Progenitor cell of endocrine pancreas (in vitro differentiated cells): ENCODE measurements at places on chromosomes 6 and 20. TPM values are rescaled to one million over a fixed set of nuclear protein-coding genes. Genes with fewer than 3 reads are reported as not detected.
A peak's percentile ranks its signal among the peaks of the same experiment; 100 is the strongest.

- peaks cover 14% of the 10 kb centered on the region for H3K36me3 ChIP-seq
- H3K4me1 ChIP-seq, result peaks cover 2% of the 10 kb centered on the region
- H3K4me3 ChIP-seq, result no peak overlapping the region
- no peak for DNase-seq
- H3K27me3 ChIP-seq, result no peaks in the 10 kb centered on the region
These were observed 33.9 kb downstream of the SCGN start for GRCh38 chr6:25685896-25686295.

The PDE10A gene
- total RNA-seq, result 14.4 and 17.8 TPM in 2 replicates

The PNLDC1 gene
- total RNA-seq, result not detected in 2 replicates

- H3K27ac ChIP-seq, result no peak overlapping the region
- DNase-seq, result no peak
- no peaks in the 10 kb centered on the region for H3K4me1 ChIP-seq
- no peaks in the 10 kb centered on the region for H3K36me3 ChIP-seq
- H3K4me3 ChIP-seq, result no peak overlapping the region
These were observed 254.8 kb downstream of the CDC5L start for GRCh38 chr6:44642349-44642748.

The NINL gene
- 114 and 125 TPM in 2 replicates for total RNA-seq

- H3K4me1 ChIP-seq, result peaks cover 14% of the 10 kb centered on the region
- no peak overlapping the region for H3K4me3 ChIP-seq
- H3K27me3 ChIP-seq, result no peaks in the 10 kb centered on the region
- no peak for DNase-seq
- peak overlapping the region; percentile 76 for H3K27ac ChIP-seq
These were observed 48.2 kb upstream of the LRRC1 start for GRCh38 chr6:53746442-53747103.

The MDFI gene
- 48.3 and 59.4 TPM in 2 replicates for total RNA-seq

The E2F1 gene
- total RNA-seq, result 26.2 and 26.5 TPM in 2 replicates

- H3K4me3 ChIP-seq, result no peak overlapping the region
- no peaks in the 10 kb centered on the region for H3K27me3 ChIP-seq
- no peak for DNase-seq
- peaks cover 23% of the 10 kb centered on the region for H3K36me3 ChIP-seq
These were observed 148.8 kb downstream of the QKI start for GRCh38 chr6:163563318-163563717.

DNA sequence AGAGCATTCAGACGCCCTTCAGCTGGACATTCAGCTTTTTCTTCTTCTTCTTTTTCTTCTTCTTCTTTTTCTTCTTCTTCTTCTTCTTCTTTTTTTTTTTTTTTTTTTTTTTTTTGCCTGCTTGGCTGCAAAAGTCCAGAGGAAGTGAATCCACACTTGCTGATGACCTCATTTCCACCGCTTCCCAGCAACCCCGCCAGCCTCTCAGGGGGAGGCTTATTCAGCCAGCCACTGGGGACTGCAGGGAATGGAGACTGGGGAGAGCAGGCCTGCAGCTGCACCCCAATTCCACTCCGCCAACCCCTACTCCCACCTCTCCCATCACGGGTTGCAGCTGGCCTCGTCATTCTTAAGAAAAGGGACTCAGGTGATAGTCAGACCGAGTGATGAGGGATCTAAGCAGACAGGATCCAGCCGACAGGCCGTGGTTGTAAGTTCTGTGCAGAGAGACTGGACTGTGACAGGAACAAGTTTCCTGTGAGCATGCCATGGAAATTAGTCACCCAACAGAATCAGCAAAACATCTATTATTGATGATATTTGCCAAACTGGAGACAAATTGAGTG is 59.0 kb upstream of the QKI start:
- H3K4me3 ChIP-seq, result no peak overlapping the region
- peaks cover 9% of the 10 kb centered on the region for H3K4me1 ChIP-seq
- no peaks in the 10 kb centered on the region for H3K36me3 ChIP-seq

- no peaks in the 10 kb centered on the region for H3K36me3 ChIP-seq
- no peak for DNase-seq
- H3K4me3 ChIP-seq, result no peak overlapping the region
- H3K27ac ChIP-seq, result no peak overlapping the region
These were observed 712.4 kb downstream of the KIF16B start for GRCh38 chr20:15860850-15861249.

The SYCP2 gene
- 1.4 and 2.2 TPM in 2 replicates for total RNA-seq

DNA sequence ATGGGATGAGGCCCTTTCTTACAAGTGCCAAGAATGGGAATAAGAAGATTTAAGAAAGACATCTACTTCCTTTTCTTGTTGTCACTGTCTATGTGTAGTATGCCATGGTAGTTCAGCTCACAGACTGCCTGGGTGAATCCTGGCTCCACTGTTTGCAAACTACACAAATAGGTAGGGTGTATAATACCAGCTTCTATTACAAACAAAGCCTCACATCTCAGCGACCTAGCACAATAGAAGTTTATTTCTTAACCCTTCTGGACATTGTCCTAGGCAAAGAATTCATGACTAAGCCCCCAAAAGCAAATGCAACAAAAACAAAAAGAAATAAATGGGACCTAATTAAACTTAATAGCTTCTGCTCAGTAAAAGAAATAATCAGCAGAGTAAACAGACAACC is 74.5 kb downstream of the LINC00237 start:
- H3K27ac ChIP-seq, result no peak overlapping the region
- no peaks in the 10 kb centered on the region for H3K36me3 ChIP-seq
- peaks cover 25% of the 10 kb centered on the region for H3K4me1 ChIP-seq
- DNase-seq, result no peak
- H3K27me3 ChIP-seq, result peaks cover 28% of the 10 kb centered on the region

DNA sequence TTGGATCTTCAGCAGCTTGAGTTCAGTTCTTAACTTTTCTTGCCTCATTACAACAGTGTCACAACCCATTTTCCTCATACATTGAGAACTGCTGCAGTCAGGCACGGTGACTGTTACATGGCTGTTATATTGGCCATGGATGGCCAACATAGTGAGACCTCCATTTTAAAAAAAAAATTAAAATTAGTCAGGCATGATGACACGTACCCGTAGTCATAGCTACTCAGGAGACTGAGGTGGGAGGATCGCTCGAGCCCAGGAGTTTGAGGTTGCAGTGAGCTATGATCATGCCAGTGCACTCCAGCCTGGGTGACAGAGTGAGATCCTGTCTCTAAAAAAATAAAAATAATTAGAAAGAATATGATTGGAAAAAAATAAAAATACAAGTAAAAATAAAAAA is 9.9 kb upstream of the MMP24 start:
- DNase-seq, result no peak
- no peak overlapping the region for H3K27ac ChIP-seq
- H3K27me3 ChIP-seq, result no peaks in the 10 kb centered on the region
- H3K36me3 ChIP-seq, result no peaks in the 10 kb centered on the region

- DNase-seq, result no peak
- H3K27ac ChIP-seq, result no peak overlapping the region
- H3K27me3 ChIP-seq, result peaks cover 27% of the 10 kb centered on the region
- no peaks in the 10 kb centered on the region for H3K36me3 ChIP-seq
- no peak overlapping the region for H3K4me3 ChIP-seq
These were observed 4.6 kb upstream of the ENPP1 start for GRCh38 chr6:131803007-131803769.

DNA sequence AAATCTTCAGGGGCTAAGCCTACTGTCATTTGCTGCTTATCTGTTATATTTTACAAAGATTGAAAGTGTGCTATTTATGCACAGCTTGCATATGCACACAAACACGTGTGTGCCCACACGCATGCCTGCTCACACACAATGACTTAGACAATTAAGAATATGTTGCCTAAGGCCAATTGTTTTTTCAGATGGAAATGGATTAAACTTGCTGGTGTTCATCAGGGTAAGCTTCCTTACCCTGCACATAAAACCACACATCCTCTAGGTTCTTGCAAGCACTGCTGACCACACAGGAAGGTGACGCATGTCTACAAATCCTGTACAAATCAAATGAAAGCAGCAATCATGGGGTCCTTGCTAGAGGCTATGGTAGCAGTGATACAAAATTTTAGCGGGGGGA is 58.4 kb downstream of the GJA10 start:
- peaks cover 5% of the 10 kb centered on the region for H3K36me3 ChIP-seq
- H3K4me3 ChIP-seq, result no peak overlapping the region
- DNase-seq, result no peak
- peaks cover 7% of the 10 kb centered on the region for H3K4me1 ChIP-seq

DNA sequence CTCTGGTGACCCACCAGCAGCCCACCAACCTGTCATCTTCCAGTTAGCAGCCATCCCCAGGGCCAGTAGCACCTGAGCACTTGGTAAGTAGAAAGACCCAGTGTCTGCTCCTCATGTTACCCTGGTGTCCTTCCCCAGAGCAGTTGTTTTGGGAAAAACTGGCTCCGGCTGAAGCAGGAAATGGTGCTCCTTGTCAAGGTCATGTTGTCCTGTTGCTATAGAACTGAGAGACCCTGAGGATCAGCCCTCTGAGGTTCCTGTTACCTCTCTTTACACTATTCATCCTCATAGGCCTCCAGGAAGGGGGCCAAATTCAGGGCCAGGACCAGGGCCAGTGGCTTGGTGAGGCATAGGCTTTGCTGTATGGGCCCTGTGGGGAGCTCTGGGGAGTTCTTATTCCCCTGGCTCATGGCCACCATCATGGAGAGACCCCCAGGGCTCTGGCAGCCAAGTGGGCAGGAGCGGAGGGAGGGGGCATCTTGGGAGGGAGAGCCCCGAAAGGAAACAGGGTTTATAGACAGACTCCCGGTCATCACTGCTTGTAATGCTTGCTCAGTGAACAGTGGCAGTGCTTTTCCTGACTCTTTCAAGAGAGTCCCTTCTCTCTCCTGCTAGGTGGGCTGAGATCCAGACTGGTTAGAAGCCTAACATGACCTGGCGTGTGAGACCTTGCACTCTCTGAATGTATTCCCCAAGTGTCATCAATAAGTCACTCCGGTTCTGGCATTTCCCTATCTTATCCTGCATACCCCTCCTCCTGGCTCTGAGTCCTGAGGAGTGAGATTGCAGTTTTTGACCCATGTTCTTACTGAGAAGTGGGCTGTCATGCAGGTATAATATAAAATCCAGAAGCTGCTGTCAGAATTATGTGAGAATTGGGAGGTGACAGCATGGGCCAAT is 50.7 kb downstream of the PPARD start:
- H3K4me1 ChIP-seq, result no peaks in the 10 kb centered on the region
- no peak overlapping the region for H3K27ac ChIP-seq
- no peaks in the 10 kb centered on the region for H3K27me3 ChIP-seq
- H3K4me3 ChIP-seq, result no peak overlapping the region

GRCh38 chr20:57772349-57772964 is 62.6 kb upstream of the PMEPA1 start:
- no peak overlapping the region for H3K4me3 ChIP-seq
- H3K36me3 ChIP-seq, result no peaks in the 10 kb centered on the region
- DNase-seq, result no peak
- H3K4me1 ChIP-seq, result no peaks in the 10 kb centered on the region
- no peak overlapping the region for H3K27ac ChIP-seq

- DNase-seq, result no peak
- no peak overlapping the region for H3K4me3 ChIP-seq
- peaks cover 6% of the 10 kb centered on the region for H3K4me1 ChIP-seq
- H3K27me3 ChIP-seq, result no peaks in the 10 kb centered on the region
- no peak overlapping the region for H3K27ac ChIP-seq
- no peaks in the 10 kb centered on the region for H3K36me3 ChIP-seq
These were observed 281.8 kb downstream of the NRN1 start for GRCh38 chr6:5724911-5725310.

GRCh38 chr6:160004018-160004417 is 35.1 kb downstream of the IGF2R start:
- no peak for DNase-seq
- no peak overlapping the region for H3K27ac ChIP-seq
- peaks cover 38% of the 10 kb centered on the region for H3K36me3 ChIP-seq

- no peak for DNase-seq
- no peaks in the 10 kb centered on the region for H3K27me3 ChIP-seq
- no peak overlapping the region for H3K4me3 ChIP-seq
- H3K36me3 ChIP-seq, result no peaks in the 10 kb centered on the region
- peak overlapping the region; percentile 22 for H3K27ac ChIP-seq
These were observed 171.5 kb downstream of the CDKAL1 start for GRCh38 chr6:20705741-20706140.

DNA sequence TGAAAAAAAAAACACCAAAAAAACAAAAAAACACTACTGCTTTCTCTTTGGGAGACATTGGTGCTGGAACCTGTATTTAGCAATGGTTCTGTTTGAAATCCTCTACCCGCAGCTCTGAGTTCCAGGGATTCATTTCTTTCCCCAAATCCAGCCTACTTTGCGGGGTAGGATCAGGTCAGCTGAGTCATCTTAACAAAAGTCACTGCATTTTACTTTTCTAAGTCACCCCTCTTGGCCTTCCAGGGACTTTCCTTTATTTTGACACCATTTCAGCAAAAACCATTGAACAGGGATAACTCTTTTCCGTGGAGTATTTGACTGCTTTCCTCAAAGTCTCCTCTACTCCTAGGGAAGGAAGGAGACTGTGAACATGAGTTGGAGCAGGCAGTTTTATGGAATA is 837.6 kb downstream of the MAFB start:
- no peak overlapping the region for H3K4me3 ChIP-seq
- DNase-seq, result no peak
- H3K27ac ChIP-seq, result no peak overlapping the region
- peaks cover 28% of the 10 kb centered on the region for H3K4me1 ChIP-seq

DNA sequence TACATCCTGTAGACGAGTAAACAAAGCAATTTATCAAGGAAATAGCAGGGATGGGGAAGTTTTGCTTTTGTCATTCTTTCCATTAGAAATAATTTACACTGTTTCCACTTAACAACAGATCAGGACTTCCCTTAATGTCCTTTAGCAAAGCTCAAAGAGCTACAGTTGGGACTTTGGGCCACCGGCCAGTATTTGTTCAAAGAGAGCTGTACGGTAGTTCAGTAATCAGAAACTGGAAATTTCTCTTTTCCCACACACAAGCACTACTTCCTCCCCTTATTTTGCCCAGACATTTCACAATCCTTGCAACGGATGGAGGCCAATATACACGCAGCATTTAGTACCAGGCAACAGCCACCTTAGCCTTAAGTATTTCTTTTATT is 12.1 kb upstream of the HINT3 start:
- no peaks in the 10 kb centered on the region for H3K27me3 ChIP-seq
- no peak for DNase-seq
- peaks cover 46% of the 10 kb centered on the region for H3K4me1 ChIP-seq
- no peak overlapping the region for H3K27ac ChIP-seq

The LRRC73 gene
- total RNA-seq, result 1.5 and 1.6 TPM in 2 replicates

The FAM217A gene
- total RNA-seq, result 0.13 TPM in 1 of 2 replicates, not detected in the other

GRCh38 chr6:105485456-105485855 is 82.6 kb upstream of the PREP start:
- H3K27ac ChIP-seq, result peak overlapping the region; percentile 34
- no peak overlapping the region for H3K4me3 ChIP-seq
- DNase-seq, result no peak
- H3K4me1 ChIP-seq, result peaks cover 34% of the 10 kb centered on the region

- peak; percentile 33 for DNase-seq
- H3K4me3 ChIP-seq, result peak within 1 kb of the TSS; percentile 93
- H3K36me3 ChIP-seq, result peaks cover 2% of the 10 kb centered on the region
- H3K27ac ChIP-seq, result peak within 1 kb of the TSS; percentile 95
- H3K4me1 ChIP-seq, result peaks cover 27% of the 10 kb centered on the region
These were observed at the start of gene TRERF1 for GRCh38 chr6:42451333-42452170. Gene TRERF1 (minus strand): TSS chr6:42451926. CDS start chr6:42269590, 182,336 bp downstream.

- H3K36me3 ChIP-seq, result no peaks in the 10 kb centered on the region
- no peaks in the 10 kb centered on the region for H3K27me3 ChIP-seq
- no peak overlapping the region for H3K4me3 ChIP-seq
These were observed 1.2 kb downstream of the MAS1L start for GRCh38 chr6:29486577-29486976.
